Activated CD4-positive, alpha-beta memory T cell treated with anti-CD3 and anti-CD28 coated beads for 36 hours (primary cell): ENCODE measurements at places on chromosomes 5 and 9. TPM values are rescaled to one million over a fixed set of nuclear protein-coding genes. Genes with fewer than 3 reads are reported as not detected.

The TMC1 gene
- total RNA-seq = not detected

The ZFP62 gene
- total RNA-seq = 17.9 TPM

The ANKRD31 gene
- total RNA-seq = 0.29 TPM

The MLLT3 gene
- total RNA-seq = 34.0 TPM

The IL3 gene
- 23.1 TPM for total RNA-seq

The PCDH12 gene
- 1.7 TPM for total RNA-seq

The SLC36A3 gene
- total RNA-seq = not detected
